A549 treated with RU486 at 1 μM for 4 hours (cell line): ENCODE measurements at places on chromosomes 2 and 18. TPM values are rescaled to one million over a fixed set of nuclear protein-coding genes. Genes with fewer than 3 reads are reported as not detected.

Gene TTN
- under 0.01 TPM in 5 replicates for total RNA-seq

Gene GCG
- not detected in 5 replicates for total RNA-seq

Gene CAB39
- total RNA-seq: 26.7 to 57.6 TPM (median 56.1 TPM) in 5 replicates

Gene MCEE
- total RNA-seq: 9.7 to 14.7 TPM (median 12.2 TPM) in 5 replicates

Gene VPS54
- 10.0 to 16.6 TPM (median 15.5 TPM) in 5 replicates for total RNA-seq

Gene RGPD3
- total RNA-seq: 0.07 to 0.19 TPM (median 0.10 TPM) in 5 replicates

Gene GAREM1
- 2.8 to 4.2 TPM (median 3.4 TPM) in 5 replicates for total RNA-seq

Gene C2orf42
- 6.5 to 9.9 TPM (median 8.1 TPM) in 5 replicates for total RNA-seq

Gene TDRD15
- total RNA-seq: not detected in 5 replicates

Gene UGT1A10
- total RNA-seq: 0.15 to 0.17 TPM in 2 of 5 replicates, not detected in the others

Gene ALPP
- 0.42 to 0.58 TPM (median 0.47 TPM) in 5 replicates for total RNA-seq

Gene MARCHF7
- total RNA-seq: 32.3 to 76.2 TPM (median 56.5 TPM) in 5 replicates

Gene TSN
- 59.4 to 68.9 TPM (median 65.1 TPM) in 5 replicates for total RNA-seq

Gene HOXD3
- 0.14 to 0.33 TPM (median 0.21 TPM) in 4 of 5 replicates, not detected in the other for total RNA-seq
